ENCODE measurements at places on chromosomes 5 and 9.

- no peak for DNase-seq
Observed at GRCh38 chr9:86660146-86660943, 287.0 kb downstream of the GAS1 start.

GRCh38 chr5:114243972-114244317 lies 117.9 kb upstream of the KCNN2 start:
- DNase-seq: no peak

GRCh38 chr5:146919304-146919703 lies 40.7 kb upstream of the PPP2R2B start:
- no peak for DNase-seq

GRCh38 chr9:3507395-3508077 lies 18.3 kb downstream of the RFX3 start:
- peak; percentile 69 for DNase-seq

DNA sequence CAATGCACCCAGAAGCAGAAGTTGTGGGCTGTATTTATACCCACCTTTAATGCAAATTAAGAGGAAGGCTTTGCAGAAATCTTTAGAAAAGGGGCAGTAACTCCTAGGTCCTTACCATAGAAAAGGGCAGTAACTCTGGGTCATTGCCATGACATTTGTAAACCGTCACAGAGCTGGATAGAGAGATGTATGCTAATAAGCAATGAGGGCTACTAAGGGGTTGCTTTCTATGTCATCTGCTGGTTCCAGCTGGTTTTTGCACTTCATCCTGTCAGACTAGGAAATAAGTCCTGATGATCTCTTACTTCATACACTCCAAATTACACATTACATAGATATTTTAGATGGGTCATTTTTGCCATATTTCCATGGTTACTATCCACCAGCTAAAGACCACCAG lies 299.1 kb upstream of the TYRP1 start:
- no peak for DNase-seq

- DNase-seq: no peak
Observed at GRCh38 chr9:10562581-10563343, 50.0 kb downstream of the PTPRD start.

GRCh38 chr9:80500300-80500699 lies 928.5 kb downstream of the TLE4 start:
- no peak for DNase-seq

DNA sequence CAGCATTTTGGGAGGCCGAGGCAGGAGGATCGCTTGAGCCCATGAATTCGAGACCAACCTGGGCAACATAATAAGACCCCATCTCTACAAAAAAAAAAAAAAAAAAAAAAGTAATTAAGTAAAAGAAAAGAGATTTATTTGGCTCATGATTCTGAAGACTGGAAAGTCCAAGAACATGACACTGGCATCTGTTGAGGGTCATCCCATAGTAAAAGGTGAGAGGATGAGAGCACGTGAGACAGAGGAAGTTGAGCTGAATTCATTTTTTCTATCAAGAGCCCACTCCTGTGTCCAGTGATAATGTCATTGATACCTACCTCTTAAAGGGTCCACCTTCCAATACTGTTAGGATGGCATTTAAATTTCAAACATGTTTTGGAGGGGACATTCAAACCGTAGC lies 19.8 kb downstream of the CREBRF start:
- no peak for DNase-seq

DNA sequence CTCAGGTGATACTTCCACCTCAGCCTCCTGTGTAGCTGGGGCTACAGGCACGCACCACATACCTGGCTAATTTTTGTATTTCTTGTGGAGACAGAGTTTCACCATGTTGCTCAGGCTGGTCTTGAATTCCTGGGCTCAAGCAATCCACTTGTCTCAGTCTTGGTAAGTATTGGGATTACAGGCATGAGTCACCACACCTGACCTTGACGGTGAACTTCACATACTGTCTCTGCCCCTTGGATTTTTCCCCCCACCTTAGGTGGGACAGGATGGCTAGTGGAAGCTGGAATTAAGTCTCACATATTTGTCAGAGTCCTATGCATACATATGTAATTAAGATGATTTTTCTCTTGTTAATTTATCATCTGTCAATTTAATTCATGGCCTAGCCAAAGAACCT lies 20.9 kb upstream of the RFK start:
- DNase-seq: no peak

- no peak for DNase-seq
Observed at GRCh38 chr5:144072518-144072927, 97.9 kb downstream of the YIPF5 start.

DNA sequence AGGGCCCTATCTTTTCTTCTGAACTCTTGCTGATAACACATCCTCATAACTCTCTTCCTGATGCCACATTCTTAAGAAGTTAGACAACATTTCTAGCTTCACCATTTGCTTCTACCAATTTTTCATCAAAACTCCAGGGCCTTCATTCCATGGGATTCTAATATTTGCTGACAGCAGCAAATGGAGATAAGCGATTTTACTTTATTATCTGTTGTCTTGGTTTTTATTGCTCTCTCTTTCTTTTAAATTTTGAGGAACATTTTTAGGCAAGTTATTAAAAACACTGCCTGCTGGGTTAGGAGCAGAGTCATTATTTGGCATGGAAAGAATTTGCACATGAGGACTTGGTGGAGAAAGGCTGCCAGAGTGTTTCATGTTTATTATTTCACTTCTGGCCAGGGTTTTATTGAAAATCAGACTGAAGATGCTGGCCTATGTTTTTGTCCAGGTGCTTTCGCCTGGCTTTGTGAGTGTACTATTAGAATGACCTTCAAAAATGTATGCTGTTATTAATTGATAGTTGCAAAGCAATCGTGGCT lies 27.7 kb downstream of the NSG2 start:
- no peak for DNase-seq

DNA sequence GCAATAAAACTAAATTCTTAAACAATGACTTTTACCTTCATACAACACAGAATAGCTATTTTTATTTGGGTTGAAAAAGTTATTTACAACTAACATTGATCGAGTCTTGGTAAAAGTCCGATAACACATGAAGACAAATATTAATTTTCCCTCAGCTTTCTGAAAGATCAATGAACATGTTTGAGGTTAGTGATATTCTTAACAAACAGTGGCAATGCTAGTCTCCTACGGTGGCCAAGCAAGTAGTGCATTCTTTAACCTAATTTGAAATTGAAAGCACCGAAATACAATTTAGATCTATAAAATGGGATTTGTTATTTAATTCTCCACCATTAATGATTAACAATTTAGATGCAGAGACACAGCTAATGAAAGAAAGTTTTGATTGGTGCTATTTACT lies 435.1 kb downstream of the HCN1 start:
- DNase-seq: no peak

DNA sequence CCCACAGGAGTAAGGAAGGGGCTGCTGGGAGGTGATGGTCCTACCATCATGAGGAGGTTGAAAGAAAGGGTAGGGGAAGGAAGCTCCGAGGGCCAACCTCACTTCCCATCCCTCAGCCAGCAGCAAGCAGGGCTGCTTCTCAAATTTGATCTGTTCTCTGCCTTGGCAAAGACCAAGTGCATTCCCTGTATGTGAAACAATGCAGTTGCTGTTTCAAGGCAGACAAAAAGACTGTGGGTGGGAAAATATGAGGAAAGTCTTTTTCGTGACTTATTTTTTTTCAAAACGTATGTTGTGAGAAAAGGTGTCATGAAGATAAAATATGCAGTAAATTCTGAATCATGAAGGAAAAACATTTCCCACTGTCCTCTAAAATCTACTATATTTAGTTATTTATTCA lies 165.9 kb downstream of the ARSB start:
- no peak for DNase-seq

GRCh38 chr9:122291458-122291857 lies 26.8 kb downstream of the MRRF start:
- no peak for DNase-seq

- DNase-seq: no peak
Observed at GRCh38 chr9:71692337-71692736, 76.0 kb downstream of the CEMIP2 start.

GRCh38 chr9:136815422-136815782 lies 7.7 kb downstream of the RABL6 start:
- DNase-seq: no peak

GRCh38 chr9:91282292-91282691 lies 79.4 kb downstream of the AUH start:
- no peak for DNase-seq

- no peak for DNase-seq
Observed at GRCh38 chr5:21164425-21164824, 1176.4 kb upstream of the CDH18 start.

DNA sequence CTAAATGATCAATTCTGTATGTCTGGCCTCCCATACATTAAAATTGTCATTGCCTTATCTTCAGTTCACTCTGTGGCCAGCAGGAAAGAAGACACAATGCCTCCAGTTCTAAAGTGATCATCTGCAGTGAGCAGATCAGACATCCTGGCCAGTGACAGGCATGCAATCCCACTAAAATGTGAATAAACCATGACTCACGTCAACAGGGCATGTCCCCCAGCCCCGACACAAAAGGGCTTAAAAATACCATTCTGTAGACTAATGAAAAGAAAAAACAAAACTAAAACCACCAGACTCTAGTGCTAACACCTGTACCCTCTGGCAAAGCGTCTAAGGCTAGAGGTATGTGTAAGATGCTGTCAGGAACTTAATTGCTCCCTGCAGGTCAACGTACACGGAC lies 38.5 kb downstream of the DDX31 start:
- no peak for DNase-seq

DNA sequence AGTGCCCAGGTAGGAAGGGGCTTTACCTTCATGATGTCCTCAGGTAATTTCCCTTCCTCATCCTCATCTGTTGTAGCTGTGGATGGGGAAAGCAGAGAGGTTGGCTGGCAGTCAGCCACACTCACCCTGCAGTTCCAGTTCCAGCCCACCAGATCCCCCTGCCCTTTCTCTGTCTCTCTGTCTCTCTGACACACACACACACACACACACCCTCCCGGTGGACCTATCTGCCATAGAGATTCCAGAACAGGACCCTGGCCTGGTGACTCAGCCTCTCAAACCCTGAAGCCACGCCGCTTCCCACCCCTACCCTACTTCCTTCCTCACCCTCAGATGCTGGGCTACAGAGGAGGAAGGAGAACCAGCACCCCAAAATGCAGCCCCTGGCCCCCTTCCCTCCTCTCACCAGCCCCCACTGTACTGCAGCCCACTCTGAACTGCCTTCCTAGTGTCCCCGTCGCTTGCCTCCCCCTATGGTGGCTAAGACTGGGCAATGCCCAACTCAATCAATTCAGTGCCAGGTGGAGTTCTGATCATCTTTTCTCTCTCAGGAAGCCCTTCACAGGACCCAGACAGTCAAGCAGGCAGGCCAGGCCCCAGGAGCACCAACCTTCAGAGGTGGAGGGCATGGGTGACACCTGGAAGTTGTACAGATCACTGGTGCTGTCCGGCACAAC lies 4.8 kb downstream of the IRF1 start:
- no peak for DNase-seq

- DNase-seq: peak; percentile 88
Observed at GRCh38 chr9:133731876-133732638, 6.1 kb downstream of the SARDH start.

- no peak for DNase-seq
Observed at GRCh38 chr9:9950813-9951212, 662.0 kb downstream of the PTPRD start.

DNA sequence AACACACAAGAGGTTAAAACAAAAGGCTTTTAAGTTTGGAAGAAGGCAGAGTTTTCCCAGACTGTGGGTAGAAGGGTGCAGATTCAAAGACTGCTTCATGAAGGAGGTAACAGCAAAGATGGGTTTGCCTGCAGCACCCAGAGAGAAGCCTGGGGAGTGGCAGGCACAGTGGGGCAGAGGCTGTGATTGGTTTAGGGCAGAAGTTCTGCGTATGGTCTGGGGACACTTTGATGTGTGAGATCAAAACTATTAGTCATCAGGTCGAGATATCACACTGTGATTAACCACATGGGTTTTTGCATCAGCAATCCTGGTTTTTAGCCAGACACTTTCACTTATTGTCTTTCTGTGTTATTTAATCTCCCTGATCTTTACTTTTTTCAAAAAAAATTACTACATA lies 188.8 kb upstream of the GLRA1 start:
- DNase-seq: no peak

DNA sequence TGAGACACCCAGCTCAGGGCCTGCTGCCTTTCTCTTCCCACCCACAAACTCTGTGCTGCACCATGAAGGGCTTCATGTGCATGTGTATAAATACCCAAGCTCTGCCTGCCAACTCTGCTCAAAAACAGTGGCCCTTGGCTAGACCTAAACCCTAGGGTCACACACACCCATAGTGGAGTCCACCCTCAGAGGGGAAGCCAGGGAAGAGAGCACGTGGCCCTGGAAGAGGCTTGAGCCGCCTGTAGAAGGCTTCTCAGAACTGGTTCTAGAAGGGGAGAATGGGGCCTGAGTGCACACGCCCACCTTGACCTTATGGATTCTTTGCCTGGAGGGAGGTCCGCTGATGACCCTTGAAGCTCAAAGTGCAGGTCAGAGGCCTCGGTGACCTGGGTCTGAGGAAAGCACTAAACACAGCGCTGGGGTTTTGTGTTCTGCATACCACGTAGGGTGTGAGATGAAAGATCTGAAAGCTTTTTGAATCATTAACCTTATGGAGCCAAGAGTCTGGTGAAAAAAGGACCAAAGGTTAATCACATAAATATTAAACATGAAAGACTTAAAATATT lies 60.6 kb downstream of the CYFIP2 start:
- no peak for DNase-seq

DNA sequence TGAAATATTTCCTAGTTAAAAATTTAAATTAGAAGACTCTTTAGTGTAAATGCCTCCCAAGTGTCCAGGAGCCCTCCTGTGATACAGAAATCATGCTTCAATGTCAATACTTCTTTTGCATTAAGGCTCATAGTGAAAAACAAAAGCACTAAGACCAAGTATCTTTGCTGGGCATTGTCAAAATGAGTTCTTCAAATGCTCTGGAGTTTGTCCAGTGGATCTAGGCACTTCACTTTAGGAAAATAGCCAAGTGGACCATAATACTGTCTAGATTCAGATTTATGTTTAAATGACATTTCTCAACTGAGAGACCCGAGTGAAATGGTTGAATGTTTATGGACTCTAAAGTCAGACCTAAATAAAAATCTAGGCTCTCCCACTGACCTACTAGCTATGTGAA lies 21.3 kb upstream of the CCDC112 start:
- no peak for DNase-seq

DNA sequence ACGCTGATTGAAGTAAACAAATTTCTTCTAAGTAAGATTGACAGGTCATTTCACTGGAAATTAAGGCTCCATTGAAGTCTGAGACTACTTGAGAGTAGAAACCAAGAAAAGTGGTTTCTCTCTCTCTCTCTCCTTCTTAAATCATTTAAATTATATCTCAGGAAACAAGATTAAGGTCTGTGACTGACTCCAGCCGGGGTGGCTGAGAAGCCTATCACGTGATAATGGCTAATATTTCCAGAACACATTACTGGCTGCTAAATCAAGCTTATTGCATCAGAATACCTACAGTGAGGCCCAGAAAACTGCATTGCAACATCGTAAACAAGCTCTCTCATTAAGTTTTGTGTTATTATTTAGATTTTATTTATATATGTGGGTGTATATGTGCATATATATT lies 88.4 kb downstream of the PTCD2 start:
- no peak for DNase-seq
